Hematopoietic multipotent progenitor cell treated with erythropoietin and hydrocortisone succinate and interleukin-3 and kit ligand, for 6 days (in vitro differentiated cells): ENCODE measurements at places on chromosomes 12 and 14.

GRCh38 chr14:73176685-73177084 is 40.4 kb downstream of the PSEN1 start:
- no peak for DNase-seq

DNA sequence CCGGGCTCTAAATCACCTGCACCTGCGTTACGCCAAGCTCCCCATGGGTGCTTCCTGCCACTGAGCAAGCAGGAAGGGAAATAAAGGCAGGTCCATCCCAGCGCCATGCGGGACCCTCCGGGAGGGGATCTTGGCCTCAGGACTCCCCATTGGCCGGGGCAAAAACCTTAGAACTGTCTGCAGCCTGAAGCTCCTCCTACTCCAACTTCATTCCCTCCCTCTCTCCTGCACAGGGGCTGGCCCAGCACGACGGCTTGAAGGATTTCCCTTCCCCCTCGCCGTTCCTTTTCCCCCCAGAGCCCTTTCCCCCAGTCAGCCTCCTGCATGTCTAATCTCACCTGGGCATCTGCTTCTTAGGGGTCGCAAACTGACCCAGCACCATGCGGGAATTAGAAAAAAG is 137.2 kb upstream of the NCOR2 start:
- DNase-seq, result no peak

- no peak for DNase-seq
Observed at GRCh38 chr12:12018454-12018853, 52.3 kb upstream of the BCL2L14 start.

DNA sequence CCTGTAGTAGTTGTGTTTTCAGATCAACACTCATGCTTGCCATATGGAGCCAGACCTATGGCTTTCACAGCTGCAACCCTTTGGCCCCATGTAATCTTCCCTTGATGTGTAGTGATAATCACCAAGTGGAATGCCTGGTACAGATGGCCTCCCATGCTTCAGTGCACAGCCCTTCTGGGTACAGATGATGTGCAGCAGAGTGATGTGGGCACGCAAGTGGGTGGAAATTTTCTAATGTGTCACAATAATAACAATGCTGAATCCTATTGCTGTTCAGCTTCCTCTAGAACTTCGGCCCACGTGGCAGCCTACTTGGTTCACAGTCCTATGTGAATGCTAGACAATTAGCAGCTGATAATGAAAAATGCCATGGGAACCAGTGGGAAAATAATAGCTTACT is 188.1 kb downstream of the SNAPC1 start:
- DNase-seq, result no peak

DNA sequence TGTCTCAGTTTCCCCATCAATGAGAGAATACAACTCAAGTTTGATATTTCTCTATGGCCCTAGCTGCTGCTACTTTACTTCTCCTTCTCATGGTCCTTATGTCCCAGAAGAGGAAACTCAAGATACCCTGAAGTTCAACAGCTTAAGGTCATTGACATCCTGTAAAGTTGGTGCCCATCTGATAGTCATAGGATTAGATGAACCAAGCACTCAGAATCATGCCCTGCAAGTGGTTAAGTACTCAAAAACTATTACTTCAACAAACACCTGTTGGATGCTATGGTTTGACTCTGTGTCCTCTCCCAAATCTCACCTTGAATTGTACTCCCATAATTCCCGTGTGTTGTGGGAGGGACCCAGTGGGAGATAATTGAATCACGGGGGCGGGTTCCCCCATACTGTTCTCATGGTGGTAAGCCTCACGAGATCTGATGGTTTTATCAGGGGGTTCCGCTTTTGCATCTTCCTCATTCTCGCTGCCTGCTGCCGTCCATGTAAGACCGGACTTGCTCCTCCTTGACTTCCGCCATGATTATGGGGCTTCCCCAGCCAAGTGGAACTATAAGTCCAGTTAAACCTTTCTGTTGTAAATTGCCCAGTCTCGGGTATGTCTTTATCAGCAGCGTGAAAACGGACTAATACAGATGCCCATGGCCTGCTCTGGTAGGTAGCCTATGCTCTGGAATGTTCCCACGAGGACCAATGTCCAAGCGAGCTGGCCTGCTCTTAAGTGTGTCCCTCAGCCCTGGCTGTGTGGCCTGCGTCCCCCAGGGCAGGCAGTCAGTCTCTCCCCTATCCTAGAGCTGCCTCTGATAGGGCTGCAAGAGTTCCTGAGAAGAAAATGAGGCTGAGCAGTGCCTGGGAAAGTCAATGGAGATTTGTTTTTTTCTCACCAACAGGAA is 18.1 kb downstream of the CAMKK2 start:
- DNase-seq, result no peak

- peak; percentile 68 for DNase-seq
Observed at GRCh38 chr12:54262403-54262925, 17.5 kb downstream of the CBX5 start.

DNA sequence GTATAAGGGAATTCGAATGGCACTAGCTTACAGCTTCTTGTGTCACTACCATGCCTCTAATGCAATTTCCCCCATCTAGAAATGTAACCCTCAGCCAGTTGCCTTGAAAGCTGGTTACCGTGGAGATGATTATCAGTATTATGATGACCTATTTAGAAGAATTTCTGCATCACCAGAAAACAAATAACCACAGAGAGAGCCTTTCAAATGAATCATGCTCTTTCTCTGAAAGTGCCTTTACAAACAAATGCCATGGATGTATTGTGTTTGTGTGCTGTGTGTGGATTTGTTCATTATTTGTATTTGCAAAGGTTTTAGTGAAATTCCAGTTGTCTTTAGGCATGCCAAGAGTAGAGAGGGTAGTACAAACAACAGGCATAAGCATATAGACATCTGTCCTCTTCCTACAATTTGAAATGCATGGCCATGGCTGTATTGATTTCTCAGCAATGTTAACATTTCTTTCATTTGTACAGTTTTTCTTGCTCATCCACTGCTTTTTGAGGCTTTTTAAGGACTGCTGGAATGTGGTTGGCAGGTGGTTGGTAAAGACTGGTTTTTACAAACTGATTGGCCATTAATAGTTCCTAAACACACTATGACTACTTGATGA is 266.5 kb downstream of the PAWR start:
- peak; percentile 2 for DNase-seq

- no peak for DNase-seq
Observed at GRCh38 chr12:52831251-52831650, 2.9 kb downstream of the KRT79 start.

DNA sequence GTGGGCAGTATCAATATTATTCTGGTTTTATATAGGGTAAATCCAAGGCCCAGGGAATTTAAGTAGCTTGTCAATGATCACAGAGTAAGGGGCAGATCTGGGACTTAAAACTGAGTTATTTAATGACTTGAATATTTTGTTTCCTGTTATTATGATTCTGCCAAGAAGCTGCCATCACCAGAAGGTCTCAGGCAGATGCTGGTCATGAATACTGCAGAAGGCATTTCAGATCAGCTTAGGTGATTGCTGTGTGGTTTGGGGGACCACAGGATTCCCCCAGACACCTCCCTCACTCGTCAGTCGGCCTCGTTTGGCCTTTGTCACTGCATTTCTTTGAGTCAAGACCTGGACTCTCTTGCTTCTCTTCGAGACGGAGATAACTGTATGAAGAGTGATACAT is 47.7 kb upstream of the EVL start:
- no peak for DNase-seq

DNA sequence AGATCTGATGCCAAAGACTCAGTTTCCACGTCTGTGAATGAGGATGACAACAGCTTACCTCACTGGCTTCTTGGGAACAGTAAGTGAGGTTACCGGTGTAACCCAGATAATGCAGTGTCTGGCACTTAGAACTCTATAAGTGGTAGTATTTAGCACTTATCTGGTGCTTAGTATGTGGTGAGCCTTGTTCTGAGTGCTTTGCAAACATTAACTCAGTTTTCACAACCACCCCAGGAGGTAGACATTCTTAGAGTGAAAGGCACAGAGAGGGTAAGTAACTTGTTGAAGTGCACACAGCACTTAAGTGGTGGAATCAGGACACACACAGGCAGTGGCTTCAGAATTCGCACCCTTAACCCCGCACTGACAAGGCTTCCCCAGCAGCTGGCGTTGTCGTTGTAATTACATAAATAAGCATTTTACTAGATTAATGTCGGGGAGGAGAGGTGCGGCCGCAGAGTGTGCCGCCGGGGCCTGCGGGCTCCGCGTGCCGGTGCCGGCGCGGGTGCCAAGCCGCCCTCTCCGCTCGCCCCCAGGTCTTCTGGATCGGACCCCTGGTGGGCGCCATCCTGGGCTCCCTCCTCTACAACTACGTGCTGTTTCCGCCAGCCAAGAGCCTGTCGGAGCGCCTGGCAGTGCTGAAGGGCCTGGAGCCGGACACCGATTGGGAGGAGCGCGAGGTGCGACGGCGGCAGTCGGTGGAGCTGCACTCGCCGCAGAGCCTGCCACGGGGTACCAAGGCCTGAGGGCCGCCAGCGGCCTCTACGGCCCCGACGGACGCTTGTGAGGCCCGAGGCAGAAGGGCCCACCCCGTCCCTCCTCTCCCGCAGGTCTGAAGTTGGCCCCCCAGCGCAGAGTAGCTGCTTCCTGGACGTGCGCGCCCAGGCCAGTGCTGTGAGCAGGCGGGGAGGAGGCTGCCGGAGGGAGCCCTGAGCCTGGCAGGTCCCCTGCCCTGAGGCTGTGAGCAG is 4.6 kb downstream of the AQP2 start:
- peak; percentile 32 for DNase-seq

DNA sequence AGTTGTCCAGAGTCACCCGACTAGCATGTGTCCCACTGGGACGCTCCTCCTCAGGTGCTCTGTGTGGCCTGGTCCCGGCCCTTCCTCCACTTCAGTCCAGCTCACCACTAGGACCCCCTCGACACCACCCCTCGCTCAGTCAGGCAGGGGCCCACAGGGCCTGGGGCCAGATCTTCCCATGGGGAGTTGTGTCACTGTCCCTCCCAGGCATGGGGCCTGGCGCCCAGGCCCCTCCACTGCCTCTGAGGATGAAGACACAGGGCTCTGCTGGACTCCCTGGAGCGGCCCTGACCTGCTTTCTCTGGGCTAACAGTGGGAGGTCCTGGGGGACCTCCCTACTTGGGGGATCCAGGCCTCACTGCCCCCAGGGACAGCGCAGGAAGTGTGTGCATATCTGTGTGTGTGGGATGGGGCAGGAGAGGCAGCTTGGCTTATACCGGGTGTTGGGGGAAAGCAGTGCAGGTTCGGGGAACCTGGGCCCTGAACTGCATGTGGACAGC is 43.8 kb downstream of the KRT80 start:
- no peak for DNase-seq

DNA sequence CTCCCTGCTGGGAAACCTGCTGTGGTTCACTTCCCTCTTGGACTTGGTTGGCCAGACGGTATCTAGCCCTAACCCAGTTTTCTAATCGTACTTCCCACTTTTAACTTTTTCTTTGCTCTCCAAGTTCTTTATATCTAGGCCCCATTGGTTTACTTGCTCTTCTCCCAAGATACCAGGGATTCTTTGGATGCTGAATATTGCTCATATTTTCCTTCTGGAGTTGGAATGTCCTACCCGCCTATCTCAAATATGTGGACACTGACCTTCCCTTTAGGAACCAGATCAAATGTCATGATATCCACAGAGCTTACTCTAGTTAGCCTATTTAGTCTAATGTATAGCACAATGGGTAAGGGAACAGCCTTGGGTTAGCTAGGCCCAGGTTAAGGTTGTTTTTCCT is 228.6 kb downstream of the DACT1 start:
- DNase-seq, result no peak

DNA sequence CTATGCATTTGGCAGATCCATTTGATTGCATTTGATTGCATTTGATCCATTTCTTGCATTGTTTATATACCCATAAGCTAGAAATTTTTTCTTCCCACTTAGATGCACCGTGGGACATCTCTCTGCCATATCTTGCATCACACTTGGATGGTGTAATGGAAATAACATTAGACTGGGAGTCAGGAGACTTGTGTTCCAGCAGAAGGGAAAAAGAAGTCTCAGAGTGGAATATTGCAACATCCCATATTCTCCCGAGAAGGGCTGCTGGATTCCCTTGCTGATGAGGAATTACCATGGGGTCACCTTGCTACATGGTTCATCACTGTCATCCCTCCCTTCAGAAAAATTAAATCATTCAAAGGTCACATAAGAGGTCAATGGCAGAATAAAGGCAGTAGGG is 78.1 kb downstream of the KSR2 start:
- no peak for DNase-seq

- DNase-seq, result peak; percentile 72
Observed at GRCh38 chr12:40152783-40153383, 47.0 kb upstream of the SLC2A13 start.

DNA sequence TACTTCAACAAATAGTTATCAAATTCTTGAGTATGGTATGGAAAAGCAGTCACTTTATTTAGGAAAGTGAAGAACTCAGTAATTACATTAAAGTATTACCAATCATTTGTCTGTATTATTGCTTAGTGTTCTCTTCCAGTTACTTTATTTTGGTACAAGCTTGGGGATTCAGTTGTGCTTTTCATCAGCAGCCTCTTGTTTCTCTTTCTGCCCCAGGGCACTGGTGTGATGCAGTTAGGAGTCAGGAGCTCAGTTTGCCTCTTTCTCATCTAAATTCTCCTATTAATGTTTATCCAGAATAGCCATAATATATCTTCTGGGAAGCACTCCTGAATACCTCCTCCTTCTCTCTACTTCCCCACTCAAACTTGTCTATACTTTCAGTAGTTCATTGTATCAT is 25.7 kb downstream of the PMCH start:
- no peak for DNase-seq

- DNase-seq, result peak; percentile 57
Observed at GRCh38 chr12:62930546-62931425, 4.2 kb downstream of the PPM1H start.

DNA sequence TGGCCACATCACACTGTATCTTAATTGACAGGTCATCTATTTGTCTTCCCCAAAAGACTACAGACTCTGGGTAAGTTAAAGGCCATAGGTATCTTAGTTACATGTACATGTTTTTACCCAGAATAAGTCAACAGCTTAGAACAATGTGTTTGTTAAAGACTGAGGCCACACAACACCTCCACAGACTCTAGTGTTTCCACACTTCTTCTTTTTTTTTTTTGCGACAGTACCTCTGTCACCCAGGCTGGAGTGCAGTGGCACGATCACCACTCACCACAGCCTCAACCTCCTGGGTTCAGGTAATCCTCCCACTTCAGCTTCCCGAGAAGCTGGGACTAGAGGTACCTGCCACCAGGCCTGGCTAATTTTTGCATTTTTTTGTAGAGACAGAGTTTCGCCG is 1.3 kb downstream of the GPN3 start:
- no peak for DNase-seq

DNA sequence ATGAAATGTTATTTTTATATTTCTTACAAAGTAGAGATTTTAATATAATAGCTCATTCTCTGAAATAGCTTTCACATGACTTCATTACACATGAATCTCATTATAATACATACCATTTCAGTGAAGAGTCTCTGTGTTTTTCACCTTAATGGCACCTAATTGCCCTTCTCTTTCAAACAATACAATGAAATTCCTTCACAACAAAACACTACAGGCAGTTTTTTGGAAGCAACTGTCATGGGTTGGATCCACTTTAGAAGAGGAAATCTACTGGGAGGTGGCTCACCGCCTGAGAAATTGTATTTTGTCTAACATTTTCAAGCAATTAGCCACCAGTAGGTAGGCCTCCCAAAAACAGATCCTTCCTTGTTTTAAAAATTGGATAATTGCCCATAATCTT is 40.3 kb upstream of the RGS6 start:
- no peak for DNase-seq

GRCh38 chr12:115335048-115335447 is 651.1 kb upstream of the TBX3 start:
- no peak for DNase-seq
